ENCODE measurements at places on chromosomes 2 and 18. TPM values are rescaled to one million over a fixed set of nuclear protein-coding genes. Genes with fewer than 3 reads are reported as not detected.

ACVR1 gene
- total RNA-seq: 7.2 TPM

TSGA10 gene
- total RNA-seq: 8.2 TPM

NIFK gene
- total RNA-seq: 175 TPM

GKN2 gene
- not detected for total RNA-seq

FER1L5 gene
- total RNA-seq: not detected

KCNE4 gene
- total RNA-seq: 2.0 TPM

BBS5 gene
- 3.7 TPM for total RNA-seq

COL4A3 gene
- total RNA-seq: not detected
